ENCODE measurements at places on chromosomes 3 and 15. TPM values are rescaled to one million over a fixed set of nuclear protein-coding genes. Genes with fewer than 3 reads are reported as not detected.

XIRP1 gene
- total RNA-seq, result 0.04 TPM

MAGEL2 gene
- total RNA-seq, result not detected

ROPN1 gene
- not detected for total RNA-seq

GJD2 gene
- total RNA-seq, result not detected

STRIT1 gene
- total RNA-seq, result not detected
